ENCODE measurements at places on chromosomes 5 and 9.

GRCh38 chr9:134491856-134492255, 149.7 kb upstream of the COL5A1 start:
- no peak for DNase-seq

DNA sequence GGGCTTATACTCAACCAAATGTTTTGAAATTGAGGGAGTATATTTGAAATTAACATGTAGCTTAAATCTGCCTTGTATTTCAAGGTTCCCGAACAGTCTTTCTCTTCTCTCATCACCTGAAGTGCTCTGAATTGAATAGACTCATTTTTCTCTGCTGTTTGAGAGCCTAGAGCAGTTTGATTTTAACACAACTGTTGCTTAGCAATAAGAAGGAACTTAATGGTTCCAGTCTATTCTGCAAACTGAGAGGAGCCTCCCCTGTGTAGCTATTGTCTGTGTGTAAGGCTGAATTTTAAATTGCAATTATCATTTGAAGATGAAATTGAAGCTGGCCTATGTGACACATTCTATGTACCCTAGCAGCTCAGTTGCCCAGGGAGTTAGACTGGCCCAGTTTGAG, 87.1 kb upstream of the CKMT2 start:
- no peak for DNase-seq

GRCh38 chr5:91146905-91147600, 236.1 kb downstream of the ARRDC3 start:
- DNase-seq = no peak

DNA sequence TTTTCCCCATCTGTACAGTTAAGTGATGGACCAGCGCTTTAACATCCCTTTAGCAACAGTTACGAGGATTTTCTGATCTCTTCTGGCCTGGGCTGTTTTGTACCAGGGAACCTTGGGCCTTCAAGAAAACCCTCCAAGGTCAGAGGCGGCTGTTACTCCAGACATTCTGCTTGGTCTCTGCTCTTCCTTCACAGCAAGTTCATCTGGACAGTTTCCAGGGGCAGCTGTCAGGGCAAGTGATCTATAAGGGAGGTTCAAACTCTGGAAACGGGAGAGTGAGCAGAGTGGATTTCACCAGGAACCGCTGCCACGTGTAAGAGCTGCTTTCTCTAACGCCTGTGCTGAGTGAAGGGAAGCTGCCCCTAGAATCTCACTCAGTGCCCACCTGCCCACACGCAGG, 36.7 kb downstream of the ZNF618 start:
- DNase-seq = no peak

DNA sequence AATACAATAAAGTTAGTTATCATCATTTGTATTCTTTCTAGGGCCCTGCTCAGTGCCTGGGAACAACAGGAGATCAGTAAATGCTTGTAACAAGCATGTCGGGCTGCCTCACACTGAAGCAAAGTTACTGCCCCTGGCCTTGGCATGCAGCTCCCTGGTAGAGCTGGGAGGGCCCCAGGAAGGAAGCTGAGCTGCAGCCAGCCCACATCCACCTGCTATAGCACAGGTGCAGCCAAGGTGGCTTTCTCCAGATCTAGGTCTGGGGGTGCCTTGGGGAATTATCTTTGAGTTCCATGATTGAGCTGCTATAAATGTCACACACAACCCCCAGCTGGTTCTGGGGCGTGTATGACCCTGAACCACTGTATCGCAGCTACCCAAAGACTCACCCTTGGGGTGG, 293.4 kb upstream of the MSX2 start:
- DNase-seq = no peak

- DNase-seq = no peak
Observed at GRCh38 chr9:134671341-134672113, 29.9 kb downstream of the COL5A1 start.

- no peak for DNase-seq
Observed at GRCh38 chr9:26940779-26941178, 6.3 kb downstream of the PLAA start.

DNA sequence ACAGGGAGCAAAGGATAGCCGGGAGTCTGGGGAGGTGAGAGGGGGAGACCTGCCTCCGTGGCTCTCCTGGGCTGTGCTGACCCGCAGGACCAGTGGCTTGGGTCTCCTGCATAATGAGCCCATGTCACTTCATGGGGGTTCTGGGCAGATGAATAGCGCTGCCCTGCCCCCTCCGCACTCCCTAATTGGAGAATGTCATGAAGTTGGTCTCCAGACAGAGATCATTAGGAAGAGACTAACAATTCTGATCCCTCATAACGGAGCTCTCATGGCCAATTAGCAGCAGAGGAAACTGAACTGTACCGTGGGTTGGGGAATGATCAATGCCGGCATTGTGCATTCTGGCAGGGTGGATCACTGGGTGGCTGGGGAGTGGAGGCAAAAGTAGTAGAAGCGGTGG, 186.1 kb downstream of the FSTL4 start:
- no peak for DNase-seq

GRCh38 chr5:133897431-133897830, 71.0 kb downstream of the C5orf15 start:
- no peak for DNase-seq

- DNase-seq = peak; percentile 76
Observed at GRCh38 chr5:140357726-140358093, 2.3 kb upstream of the SLC4A9 start.

GRCh38 chr5:23506329-23507236, 826 bp upstream of the PRDM9 start:
- no peak for DNase-seq

GRCh38 chr5:145775411-145775810, 59.7 kb downstream of the PRELID2 start:
- no peak for DNase-seq

DNA sequence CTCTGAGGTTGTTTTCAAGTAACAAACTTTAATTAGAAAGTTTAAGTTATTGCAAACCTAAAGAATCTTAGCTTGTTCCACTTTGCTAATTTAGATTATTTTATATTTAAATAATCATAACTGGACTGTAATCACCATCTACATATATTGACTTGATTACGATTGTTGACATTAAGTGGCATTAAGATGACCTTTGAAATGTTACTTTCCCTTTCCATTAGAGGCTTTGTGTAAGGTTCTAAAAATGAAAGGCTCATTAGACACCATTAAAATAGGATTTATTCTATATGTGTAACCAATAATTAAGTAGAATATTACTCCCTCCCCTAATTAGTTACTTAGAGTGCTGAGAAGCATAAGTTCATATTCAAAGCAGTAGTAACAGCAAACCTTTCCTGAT, 358.1 kb downstream of the GLIS3 start:
- no peak for DNase-seq

- no peak for DNase-seq
Observed at GRCh38 chr5:116479776-116480675, 94.6 kb downstream of the SEMA6A start.

- no peak for DNase-seq
Observed at GRCh38 chr9:81671880-81672280, 17.5 kb downstream of the TLE1 start.

DNA sequence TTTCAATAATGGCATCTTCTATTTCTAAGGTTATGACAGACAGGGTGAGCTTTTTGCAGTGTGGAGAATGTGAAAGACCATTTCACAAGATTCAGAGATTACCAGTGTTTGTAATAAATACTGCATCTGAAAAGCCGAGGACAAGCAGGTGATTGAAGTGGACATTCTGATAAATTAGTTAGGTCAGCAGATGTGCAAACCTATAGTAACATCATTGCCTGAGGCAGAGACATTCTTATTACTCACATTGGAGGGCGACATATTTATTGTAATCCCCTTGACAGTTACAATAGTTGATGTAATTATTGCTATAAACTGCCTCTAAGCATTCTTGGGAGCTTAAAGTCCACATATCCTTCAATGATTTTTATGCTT, 3.3 kb downstream of the RASGRF2 start:
- DNase-seq = no peak

- DNase-seq = peak; percentile 63
Observed at GRCh38 chr5:136080483-136081216, 51.9 kb downstream of the TGFBI start.

- DNase-seq = no peak
Observed at GRCh38 chr5:143059976-143060765, 290.0 kb downstream of the ARHGAP26 start.

DNA sequence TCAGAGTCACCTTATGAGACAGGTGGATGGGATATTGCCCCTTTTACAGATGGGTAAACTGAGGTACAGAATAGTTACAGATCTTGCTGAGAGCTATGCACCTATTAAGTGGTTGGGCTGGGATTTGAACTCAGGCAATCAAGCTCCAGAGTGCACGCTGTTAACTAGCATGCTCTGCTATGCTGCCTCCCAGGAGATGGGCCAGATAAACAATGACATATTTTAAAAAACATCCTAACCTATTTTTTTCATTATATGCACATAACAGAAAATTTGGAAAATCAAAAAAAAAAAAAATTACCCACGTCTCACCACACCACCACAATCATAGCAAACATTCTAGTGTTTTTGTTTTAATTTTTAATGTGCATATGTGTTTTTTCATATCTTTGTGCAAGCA, 123.4 kb upstream of the STC2 start:
- DNase-seq = no peak

DNA sequence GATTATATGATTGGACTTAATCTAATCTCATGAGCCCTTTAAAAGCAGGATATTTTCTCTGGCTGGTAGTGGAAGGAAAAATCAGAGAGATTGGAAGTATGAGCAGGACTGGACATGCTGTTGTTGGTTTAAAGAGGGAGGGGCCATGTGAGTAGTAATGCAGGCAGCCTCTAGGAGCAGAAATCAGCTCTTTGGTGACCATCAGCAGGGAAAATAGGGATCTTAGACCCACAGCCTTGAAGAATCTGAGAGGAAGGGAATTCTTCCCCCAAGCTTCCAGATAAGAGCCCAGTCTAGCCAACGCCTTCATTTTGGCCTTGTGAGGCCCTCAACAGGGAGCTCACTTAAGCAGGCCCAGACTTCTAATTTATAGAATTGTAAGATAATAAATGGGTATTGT, 9.5 kb downstream of the SH3GL2 start:
- DNase-seq = no peak

- DNase-seq = no peak
Observed at GRCh38 chr9:7245976-7246580, 488.3 kb downstream of the KDM4C start.

DNA sequence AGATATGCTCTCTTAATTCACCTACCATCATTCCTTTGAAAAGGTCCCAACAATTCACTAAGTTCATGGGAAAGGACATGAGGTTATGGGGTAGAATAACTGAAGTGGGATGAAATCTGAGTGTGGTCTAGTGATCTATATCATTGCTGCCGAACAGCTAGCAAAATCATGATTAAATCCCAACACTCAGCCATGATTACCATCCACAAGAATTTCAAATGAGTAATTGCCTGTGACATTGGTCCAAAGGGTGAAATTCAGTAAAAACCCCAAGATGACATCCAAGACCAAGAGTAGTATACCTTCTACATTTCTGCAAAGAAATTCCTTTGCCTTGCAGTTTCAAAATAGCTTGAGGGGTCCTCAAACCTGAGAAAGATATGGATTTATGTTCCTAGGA, 225.6 kb downstream of the SPOCK1 start:
- no peak for DNase-seq

DNA sequence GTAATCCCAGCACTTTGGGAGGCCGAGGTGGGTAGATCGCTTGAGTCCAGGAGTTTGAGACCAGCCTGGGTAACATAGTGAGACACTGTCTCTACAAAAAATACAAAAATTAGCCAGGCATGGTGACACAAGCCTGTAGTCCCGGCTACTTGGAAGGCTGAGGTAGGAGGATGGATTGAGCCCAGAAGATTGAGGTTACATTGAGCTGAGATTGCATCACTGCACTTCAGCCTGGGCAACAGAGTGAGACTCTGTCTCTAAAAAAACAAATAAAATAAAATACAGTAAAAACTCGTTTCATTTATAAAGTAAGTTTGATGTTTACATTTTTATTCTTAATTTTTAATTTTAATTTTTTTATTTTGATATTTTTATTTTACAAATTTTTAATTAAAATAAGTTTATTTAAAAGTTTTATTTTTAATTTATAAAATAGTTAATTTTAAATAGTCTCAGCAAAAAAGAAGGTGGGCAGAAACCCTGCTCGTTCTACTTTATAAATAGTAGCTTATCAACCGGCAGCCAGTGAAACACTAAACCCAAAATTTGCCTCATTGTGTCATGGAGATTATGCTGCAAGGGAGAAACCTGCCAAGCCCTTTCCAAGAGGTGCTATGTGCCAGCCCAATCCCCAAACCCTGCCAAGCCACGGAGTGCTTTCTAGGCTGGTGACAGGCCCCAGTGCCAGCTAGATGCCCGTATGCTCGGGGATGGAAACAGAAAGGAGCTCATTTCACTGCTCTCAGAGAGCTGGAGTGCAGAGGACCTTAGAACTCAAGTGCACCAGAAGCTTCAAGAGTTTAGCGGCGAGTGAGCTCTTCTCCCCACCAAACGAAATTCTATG, 38.9 kb downstream of the SERINC5 start:
- DNase-seq = no peak

DNA sequence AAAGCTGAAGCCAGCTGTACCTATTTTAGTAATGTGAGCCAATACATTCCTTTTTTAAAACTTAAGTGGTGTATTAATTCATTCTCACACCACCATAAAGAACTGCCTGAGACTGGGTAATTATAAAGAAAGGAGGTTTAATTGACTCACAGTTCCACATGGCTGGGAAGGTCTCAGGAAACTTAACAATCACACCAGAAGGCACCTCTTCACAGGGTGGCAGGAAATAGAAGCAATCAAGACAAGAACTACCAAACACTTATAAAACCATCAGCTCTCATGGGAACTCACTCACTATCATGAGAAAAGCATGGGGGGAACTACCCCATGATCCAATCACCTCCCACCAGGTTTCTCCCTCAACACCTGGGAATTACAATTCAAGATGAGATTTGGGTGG, 21.0 kb downstream of the ESM1 start:
- DNase-seq = no peak

DNA sequence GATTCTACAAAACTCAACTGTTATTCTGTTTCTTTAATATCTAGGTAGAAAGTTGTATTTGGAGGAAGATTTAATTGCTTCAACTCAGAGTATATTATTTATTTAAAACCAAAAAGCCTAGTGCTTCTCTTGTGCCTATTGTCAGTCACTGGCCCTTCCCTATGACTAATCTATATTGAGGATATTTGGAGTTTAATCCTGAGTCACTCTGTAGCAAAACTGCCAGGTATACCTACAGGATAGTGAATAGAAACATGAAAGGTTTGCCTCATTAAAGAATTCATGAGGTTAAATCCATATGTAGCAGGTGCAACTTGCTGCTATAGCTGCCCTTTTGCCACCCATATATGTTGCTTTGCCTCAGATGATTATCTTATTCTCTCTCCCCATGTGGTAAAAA, 15.1 kb downstream of the PLK2 start:
- DNase-seq = no peak

DNA sequence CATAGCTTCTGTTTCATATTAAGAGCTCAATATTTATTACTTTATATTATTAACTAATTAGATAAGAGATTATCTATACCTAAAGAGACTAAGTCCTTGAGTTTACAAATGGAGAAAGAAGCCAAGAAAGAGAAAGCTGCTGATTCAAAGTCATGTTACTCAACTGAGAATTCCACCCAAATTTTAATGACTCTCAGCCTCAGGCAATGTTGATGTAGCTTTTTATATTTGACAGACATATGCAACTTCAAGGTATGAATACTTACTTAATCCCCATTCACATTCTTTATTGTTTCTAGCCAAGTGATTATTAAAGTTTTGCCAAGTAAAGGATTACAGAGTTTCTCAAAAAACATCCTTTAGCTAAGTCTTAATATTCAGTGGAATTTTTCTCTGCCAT, 527.5 kb upstream of the NMUR2 start:
- DNase-seq = no peak

- no peak for DNase-seq
Observed at GRCh38 chr5:131416729-131417128, 152.9 kb downstream of the CDC42SE2 start.

All from HCT116 (cell line).